Glutamatergic neuron (in vitro differentiated cells): ENCODE measurements at places on chromosomes 16 and 17. TPM values are rescaled to one million over a fixed set of nuclear protein-coding genes. Genes with fewer than 3 reads are reported as not detected.

Gene TLCD3B
- 253 TPM for total RNA-seq

Gene TP53TG3
- not detected for total RNA-seq

Gene KRTAP3-1
- not detected for total RNA-seq

Gene TEX14
- total RNA-seq = 0.20 TPM

Gene GNAO1
- total RNA-seq = 250 TPM

Gene SPATA22
- not detected for total RNA-seq

Gene RPRML
- total RNA-seq = 4.5 TPM

Gene AGRP
- total RNA-seq = not detected

Gene KRTAP1-1
- total RNA-seq = not detected

Gene EARS2
- total RNA-seq = 8.3 TPM

Gene PNMT
- not detected for total RNA-seq

Gene BAHCC1
- 111 TPM for total RNA-seq

Gene CHST4
- total RNA-seq = not detected

Gene TXNDC11
- 18.4 TPM for total RNA-seq

Gene PTGES3L
- total RNA-seq = 4.1 TPM

Gene DYNLRB2
- not detected for total RNA-seq

Gene C16orf46
- total RNA-seq = 1.0 TPM

Gene WNT9B
- not detected for total RNA-seq

Gene SMIM22
- total RNA-seq = not detected

Gene NPIPB6
- total RNA-seq = 3.1 TPM

Gene OR1A1
- total RNA-seq = not detected

Gene ZNF423
- total RNA-seq = 149 TPM

Gene THOC6
- 30.2 TPM for total RNA-seq

Gene ENPP7
- not detected for total RNA-seq

Gene DBF4B
- 15.5 TPM for total RNA-seq

Gene ADGRG3
- not detected for total RNA-seq

Gene ZNF18
- 4.0 TPM for total RNA-seq
